T-helper 9 cell (primary cell): ENCODE measurements at places on chromosomes 1 and 21.

DNA sequence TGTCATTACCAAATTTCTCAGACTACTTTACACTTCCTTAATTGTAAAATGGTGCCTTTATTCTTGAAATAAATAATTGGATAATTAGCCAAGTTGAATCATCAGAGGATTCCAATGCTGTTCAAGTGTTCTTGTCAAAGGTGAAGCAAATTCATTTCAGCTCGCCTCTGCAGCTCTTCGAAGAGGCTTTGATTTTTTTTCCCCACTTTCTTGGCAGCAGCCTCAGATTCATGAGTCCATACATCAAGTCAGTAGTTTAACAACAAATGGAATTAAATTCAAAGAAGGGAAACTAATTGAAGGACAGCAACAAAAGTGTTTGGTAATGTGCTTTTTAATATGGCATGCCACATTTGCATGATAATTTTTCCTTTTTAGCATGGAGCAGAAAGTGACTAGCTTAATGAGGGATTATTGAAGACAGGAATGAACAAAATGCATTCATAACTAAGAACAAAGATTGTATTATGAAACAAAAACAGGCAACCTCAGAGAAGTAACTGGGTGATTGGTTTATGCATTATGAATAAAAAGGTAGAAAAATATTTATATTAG lies 239.0 kb downstream of the USH2A start:
- no peak for DNase-seq

DNA sequence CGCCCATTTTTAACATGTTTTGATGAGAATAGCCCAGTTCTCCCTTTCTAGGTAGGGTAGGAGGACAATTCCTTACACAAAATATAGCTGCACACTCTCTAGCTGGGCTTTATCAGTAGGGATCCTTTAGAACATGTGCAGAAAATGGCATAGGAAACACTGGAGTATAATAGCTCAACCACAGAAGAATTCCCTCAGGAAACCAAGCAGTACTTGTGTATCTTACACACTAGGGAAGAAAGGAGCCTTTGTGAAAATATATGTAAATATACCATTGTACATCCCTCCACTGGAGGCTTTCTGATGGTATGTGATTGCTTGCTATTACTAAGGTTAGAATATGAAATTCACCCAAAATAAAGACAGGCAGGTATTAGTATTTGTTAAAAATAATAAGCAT lies 153.5 kb downstream of the LRRC40 start:
- DNase-seq, result no peak

DNA sequence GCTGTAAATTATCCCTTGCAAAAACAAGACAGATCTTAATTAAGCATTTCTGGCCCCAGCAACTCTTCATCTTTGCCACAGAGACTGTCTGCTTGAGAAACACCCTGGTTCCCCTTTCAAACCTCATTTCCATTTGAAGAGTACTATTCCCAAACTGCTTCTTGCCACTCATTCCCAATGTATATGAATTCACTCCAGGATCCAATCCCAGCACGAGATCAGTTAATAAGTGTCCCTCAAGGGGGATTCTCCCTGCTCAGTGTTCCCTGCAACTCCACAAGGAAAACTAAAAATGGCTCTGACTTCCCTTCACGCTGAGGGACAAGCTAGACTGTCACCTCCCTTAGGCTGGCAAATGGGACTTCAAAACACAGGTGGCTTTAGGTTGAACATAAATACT lies 173.2 kb downstream of the SIPA1L2 start:
- DNase-seq, result no peak

DNA sequence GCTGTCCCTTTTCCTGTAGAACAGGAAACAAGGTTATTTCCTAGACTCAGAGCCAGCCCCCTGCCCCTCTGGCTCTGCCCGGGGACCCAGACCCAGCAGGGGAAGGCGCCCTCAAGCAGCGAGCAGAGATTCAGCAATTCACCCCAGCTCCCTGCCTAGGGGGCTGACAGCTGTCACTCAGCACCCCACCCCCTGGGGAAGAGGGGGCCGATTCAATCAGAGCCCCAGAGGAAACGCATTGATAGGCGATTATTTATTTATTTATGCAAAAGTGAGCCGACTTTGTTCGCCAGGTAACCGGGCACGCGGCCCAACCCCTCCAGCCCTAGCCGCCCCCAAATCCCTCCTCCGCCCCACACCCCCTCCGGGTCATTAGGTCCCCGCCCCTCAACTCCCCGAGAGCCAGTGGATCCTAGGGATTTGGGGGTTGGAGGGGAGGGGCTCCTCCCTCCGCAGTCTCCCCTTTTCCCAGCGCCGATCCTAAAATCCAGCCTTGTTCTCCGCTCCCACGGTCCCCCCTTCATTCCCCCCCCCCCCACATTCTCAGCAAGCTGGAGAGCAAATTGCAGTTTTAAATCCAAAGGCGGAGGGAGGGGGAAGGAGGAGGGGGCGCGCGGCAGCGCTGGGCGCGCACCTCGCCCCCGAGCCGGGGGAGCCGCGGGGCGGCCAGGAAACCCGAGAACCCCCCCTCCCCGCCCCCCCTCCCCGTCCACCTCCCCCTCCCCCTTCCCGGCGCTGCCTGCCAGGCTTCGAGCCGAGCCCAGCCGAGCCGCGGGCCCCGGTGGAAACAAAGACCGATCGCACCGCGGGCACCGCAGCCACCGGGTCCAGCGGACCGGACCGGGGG lies 1.3 kb downstream of the AHDC1 start:
- DNase-seq, result peak; percentile 42

- DNase-seq, result no peak
Observed at GRCh38 chr1:117970252-117970651, 40.7 kb downstream of the WDR3 start.

GRCh38 chr1:171793636-171794035 lies 12.2 kb downstream of the METTL13 start:
- no peak for DNase-seq

GRCh38 chr1:77018311-77018710 lies 151.0 kb downstream of the ST6GALNAC5 start:
- no peak for DNase-seq

DNA sequence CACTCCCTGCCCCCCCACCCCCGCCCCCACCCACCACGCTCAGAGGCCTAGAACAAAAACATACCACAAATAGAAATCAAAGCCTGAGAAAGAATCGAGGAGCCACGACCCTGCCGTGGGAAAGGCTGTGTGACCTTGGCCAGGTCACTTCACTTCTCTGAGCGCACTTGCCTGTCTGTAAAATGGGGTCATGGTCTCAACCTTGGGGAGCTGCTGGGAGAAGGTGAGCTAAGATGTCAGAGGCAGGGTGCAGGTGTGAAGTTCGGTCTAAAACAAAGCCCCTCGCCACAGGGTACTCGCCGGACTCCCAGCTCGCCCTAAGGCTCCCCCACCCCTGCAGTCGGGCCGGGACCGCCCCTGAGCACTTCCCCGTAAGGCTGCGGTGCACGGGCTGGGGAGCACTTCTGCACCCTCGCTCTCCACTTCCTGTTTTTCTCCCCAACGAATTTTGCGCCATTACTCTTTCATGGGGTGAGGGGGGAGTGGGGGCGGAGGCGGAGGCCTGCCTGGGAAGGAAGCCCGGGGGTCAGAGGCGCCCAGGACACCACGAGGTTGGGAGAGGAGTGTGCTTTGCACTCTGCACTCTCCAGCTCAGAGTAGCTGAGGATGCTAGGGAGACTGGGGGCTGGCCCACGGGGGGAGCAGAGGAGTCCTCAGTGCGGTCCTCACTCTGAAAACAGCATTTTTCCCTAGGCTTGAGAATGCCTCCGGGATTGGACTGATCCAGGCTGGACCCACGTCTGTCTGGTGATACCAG lies 21.9 kb upstream of the PIK3CD start:
- peak; percentile 55 for DNase-seq

DNA sequence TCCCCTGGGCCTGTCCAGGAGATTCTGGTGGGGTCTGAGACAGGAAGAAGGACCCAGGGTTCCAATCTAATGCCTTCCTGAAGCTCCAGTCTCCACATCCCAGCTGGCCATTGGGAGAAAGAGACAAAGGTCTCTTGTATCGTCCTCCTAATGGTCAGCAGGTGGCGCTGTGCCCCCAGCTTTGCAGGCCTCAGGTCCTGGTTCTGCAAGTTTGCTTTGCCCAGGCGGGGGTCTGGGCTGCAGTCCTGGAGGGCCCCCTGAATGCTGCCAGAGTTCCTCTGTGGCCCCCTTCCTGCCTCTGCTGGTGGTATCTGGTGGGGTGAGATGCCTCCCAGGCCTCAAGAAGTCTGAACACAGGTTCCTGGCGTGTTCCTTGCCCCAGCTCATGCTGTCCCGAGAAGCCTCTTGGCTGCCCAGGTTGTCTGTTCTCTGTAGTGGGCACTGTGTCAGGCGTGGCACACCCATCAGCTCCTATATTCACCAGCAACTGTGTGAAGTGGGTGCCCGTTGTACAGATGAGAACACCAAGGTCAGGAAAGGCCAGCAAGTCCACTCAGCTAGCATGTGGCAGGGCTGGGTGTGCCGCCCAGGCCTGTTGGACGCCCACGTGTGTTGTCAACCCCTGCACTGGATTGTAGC lies 33.8 kb upstream of the CSF3R start:
- DNase-seq, result peak; percentile 25

GRCh38 chr1:200034761-200035396 lies 7.4 kb downstream of the NR5A2 start:
- DNase-seq, result no peak

- DNase-seq, result no peak
Observed at GRCh38 chr1:206969090-206969489, 1.2 kb downstream of the FCAMR start.

DNA sequence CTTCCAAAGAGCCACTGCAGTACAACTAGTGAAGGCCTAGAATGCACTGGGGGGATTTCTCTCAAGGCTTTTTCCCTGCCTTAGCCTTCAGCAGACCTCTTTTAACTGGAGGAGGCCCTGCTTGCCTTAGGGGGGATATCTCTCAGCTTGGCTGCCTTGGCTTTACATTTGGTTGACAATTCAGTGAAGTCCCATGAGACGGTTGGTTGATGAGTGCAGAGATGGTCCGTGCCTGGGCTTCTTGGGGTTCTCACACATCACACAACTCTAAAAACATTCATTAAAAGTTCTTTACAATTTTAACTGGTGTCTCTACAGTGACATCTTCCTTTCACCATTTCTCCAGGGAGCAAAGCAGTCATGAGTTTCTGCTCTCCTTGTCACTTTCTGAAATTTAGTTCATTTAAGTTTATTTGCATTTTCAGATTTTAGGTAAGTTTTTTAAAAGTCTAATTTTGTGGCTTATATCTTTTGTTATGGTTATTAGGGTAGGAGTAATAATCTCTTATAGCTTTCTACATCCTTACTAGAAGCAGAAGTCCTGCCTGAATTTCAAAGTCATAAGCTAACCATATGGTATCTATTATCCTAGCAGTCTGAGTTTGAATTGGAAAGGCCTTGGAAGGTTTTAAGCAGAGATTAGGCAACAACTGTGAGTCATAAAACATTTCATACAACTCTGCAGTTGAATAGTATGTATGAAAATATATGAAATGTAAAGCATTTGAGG lies 487.6 kb downstream of the DPYD start:
- no peak for DNase-seq

GRCh38 chr1:47196622-47197021 lies 6.8 kb upstream of the PDZK1IP1 start:
- no peak for DNase-seq

DNA sequence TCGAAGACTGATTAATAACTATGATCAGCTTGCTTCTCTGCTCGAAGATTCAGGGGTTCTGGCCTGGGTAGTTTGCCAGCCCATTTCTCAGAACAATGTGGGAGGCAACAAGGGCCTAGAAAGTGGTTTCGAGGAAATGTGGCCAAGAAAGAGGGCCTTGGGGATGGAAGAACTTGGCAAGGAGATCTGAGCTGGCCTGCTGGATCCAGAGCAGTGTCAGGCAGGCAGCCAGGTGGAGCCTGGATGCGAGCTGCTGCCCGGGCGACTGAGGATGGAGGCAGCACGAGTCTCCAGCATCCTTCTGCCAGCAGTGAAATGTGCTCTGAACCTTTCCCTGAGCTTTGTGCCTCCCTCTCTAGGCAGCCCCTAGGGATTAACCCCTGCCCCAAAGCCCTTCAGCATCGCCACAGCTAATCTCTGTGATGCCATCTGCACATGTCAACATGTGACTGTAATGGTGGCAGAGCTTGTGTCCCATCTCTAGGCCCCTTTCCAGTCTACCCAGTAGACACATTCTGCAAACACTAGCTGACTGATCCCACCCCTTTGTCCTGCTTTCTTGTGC lies 61.0 kb upstream of the NEK2 start:
- DNase-seq, result no peak

- DNase-seq, result no peak
Observed at GRCh38 chr1:229159668-229160544, 111.0 kb upstream of the RAB4A start.

DNA sequence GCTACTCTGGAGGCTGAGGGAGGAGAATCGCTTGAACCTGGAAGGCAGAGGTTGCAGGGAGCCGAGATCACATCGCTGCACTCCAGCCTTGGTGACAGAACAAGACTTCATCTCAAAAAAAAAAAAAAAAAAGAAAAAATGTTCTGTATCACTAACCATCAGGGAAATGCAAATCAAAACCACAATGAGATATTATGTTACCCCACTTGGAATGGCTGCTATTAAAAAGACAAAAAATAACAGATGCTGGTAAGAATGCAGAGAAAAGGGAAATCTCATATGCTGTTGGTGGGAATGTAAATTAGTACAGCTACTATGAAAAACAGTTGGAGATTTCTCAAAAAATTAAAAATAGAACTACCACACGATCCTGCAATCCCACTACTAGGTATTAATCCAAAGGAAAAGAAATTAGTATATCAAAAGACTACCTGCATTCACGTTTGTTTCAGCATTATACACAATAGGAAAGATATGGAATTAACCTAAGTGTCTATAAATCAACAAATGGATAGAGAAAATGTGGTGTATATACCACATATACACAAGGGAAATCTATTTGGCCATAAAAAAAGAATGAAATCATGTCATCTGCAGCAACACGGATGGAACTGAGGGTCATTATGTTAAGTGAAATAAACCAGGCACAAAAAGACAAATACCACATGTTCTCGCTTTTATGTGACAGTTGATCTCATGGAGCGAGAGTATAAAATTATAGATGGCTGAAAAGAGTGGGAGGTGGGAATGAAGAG lies 62.6 kb downstream of the ABL2 start:
- no peak for DNase-seq

- DNase-seq, result no peak
Observed at GRCh38 chr1:222161676-222162075, 386.2 kb downstream of the HHIPL2 start.

- DNase-seq, result no peak
Observed at GRCh38 chr1:2308844-2309243, 80.7 kb downstream of the SKI start.

GRCh38 chr1:242731446-242731845 lies 206.9 kb upstream of the PLD5 start:
- no peak for DNase-seq

- no peak for DNase-seq
Observed at GRCh38 chr1:214621236-214621635, 18.2 kb downstream of the CENPF start.
